Caudate nucleus (tissue), 63 donors: ENCODE measurements at places on chromosomes 11 and 22.

DNA sequence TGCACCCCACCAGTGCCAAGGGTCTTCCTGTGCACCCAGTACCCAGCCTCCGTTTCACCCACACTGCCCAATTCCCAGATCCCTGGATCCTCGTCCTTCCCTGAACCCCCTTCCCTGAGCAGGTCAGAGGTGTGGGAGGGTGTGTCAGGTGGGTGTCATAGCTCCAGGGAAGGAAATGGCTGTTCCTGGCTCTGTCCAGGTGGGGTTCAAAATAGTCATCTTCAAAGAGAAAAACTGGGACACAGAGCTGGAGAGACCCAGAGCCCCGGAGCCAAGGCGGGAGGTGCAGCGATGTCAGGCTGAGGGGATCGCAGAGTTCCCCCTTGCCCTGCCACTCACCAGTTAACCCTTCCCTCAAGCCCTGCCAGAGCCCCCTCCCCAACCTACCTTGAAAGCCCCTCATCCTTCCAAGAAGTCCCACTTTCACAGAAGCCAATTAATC, 698 bp downstream of the C1QTNF4 start:
- DNase-seq = no peak

DNA sequence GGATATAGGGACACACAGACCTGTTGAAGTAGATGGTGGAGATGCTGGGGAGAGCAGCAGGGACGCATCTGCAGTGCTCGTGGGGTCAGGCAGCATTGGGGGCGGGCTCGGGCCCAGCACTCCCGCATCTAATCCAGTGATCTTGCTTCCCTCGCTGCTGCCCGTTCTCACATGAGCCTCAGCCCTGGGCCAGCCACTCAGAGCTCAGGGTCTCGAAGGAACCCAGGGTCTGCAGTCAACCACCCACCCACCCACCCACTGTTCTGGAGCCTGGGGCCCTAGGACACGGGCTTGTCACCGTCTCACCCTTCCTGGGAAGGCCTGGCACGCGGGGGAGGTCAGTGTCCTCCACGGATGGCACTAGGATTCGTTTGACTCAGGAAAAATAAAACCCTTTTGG, 406.0 kb downstream of the TBC1D22A start:
- no peak for DNase-seq

DNA sequence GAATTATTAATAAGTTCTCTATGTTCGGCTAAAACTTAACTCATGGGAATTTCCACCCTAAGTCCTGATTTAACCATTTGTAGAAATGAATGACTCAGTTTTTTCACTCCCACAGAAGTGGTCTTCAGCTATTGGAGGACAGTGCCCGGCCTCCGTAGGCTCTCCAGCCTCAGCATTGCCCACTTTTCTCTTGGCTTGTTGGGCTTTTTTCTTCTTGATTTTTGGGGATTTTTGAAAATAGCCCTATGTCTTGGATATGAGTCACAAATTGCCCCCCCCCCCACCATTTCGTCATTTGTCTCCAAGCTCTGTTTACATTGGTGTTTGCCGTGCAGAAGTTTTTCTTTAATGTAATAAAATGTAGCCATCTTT, 66.7 kb downstream of the PACS1 start:
- DNase-seq = no peak

DNA sequence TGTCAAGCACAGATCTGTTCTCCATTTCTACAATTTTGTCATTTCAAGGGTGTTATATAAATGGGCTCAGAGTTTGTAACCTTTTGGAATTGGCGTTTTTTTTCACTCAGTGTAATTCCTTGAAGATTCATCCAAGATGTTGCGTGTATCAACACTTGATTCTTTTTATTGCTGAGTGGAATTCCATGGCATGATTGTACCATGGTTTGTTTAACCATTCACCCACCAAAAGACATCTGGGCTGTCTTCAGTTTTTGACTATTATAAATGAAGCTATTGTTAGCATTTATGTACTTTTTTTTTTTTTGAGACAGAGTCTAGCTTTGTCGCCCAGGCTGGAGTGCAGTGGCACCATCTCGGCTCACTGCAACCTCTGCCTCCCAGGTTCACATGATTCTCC, 2.9 kb downstream of the OOSP1 start:
- DNase-seq = no peak

GRCh38 chr22:45120931-45121330, 42.8 kb upstream of the NUP50 start:
- DNase-seq = no peak

GRCh38 chr11:64906314-64906635, 10.7 kb downstream of the ATG2A start:
- no peak for DNase-seq

GRCh38 chr11:122215244-122215992, 99.4 kb upstream of the BLID start:
- peak; percentile 50 for DNase-seq

DNA sequence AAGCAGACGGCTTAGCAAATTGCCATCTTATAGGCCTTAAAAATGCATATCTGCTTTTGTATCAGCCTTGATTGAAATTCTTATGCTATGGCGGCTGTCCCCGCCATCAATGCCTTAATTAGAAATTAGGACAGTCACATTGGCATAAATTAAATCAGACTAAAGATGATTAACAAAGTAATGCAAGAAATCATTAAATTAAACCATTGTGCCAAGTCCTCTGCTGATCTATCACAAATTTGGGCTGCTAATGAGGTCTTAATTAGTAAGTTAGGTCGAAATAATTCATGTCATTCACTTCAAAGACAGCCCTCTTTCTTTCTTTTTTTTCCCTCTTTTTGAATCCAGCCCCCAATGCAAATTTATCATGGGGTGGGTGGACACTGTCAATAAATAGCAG, 159.3 kb downstream of the MIAT start:
- no peak for DNase-seq

- DNase-seq = no peak
Observed at GRCh38 chr11:28384418-28384817, 276.2 kb downstream of the METTL15 start.

- no peak for DNase-seq
Observed at GRCh38 chr11:64500176-64501013, 90.6 kb upstream of the SLC22A12 start.

- DNase-seq = no peak
Observed at GRCh38 chr11:858762-859339, 16.2 kb downstream of the TSPAN4 start.

- DNase-seq = no peak
Observed at GRCh38 chr22:44642096-44642644, 59.8 kb upstream of the PRR5 start.

DNA sequence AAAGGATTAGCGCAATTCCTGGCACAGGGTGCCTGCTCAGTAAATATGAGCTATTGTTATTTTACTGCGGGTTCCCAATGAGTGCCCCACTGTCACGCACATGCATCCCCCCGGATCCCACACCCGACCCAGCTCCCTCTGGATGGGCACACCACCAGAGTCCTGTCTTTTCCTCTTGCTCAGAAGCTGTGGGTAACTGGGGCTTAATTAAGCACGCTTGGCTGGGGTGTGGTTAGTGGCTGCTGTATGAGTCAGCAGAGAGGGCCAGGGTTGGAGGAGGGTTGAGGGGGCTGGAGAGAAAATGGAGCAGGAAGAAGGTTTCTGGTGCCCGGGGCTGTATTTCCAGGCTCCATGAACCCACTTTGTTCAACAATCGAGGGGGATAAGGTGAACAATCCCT, 30.3 kb upstream of the NECTIN1 start:
- DNase-seq = no peak

- DNase-seq = no peak
Observed at GRCh38 chr22:17103351-17103750, 17.8 kb downstream of the TMEM121B start.

DNA sequence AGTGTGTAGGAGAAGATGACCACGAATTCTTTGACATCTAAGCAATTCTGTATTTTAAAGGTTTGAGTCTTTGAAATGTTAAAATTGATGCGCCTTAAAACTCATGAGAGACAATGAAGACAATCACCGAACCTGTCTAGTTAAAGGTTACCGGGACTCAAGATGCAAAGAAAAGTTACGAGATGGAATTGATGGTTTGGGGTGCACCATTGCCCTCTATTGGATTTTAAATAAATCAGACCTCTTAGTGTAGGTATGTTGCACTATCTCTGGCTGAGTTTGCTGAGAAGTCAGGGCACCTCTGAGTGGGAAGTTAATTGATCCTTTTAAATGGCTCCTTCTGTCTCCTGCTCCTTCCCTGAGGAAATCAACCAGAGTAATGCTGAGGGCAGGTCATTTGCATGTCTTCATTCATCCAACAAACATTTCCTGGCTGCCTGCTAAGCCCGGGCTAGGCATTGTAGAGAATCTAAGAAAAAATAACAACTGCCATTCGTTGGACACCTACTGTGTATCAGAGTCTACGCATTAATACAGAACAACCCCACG, 19.4 kb upstream of the TMA7B start:
- DNase-seq = peak; percentile 21

DNA sequence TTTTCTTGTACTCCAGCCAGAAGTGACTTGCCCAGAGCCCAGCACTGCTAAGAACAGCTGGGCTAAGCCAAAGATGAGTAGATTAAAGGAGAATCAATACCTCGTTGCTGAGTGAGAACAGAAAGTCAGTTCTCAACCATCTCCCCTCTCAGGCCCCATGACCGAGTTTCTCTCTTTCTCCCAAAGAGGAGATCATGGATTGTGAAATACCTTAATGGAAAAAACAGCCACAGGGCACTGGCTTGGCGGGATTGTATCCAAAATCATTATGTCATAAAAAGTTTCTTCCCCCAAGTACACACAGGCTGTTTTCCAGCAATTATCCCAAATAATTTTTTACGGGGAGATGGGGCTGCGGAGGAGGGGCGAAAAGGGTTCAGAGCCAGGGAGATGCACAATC, 111.8 kb upstream of the TMEM45B start:
- no peak for DNase-seq

DNA sequence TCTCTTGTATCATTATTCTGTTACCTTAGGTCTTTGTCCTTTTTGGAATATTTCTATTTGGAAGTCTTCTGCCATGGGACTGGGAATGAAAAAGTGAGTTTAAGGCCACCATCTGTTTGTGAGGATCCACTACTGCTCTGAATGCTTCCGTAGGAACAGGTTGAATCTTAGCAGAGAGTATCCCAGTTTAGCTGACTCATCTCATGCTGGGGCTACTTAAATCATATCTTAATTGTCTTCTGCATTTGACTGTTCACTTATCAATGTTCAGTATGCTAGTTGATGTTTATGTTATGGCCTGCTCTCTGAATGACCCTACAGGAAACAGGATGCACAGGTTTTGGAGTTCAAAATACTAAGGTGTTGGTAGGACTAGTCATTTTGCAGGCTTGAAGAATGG, 1.4 kb upstream of the OR52I2 start:
- DNase-seq = no peak

- DNase-seq = no peak
Observed at GRCh38 chr11:45180848-45181192, 34.4 kb downstream of the PRDM11 start.

GRCh38 chr11:62505440-62506091, 41.0 kb downstream of the AHNAK start:
- no peak for DNase-seq

GRCh38 chr11:32216749-32217148, 125.9 kb downstream of the RCN1 start:
- DNase-seq = no peak

DNA sequence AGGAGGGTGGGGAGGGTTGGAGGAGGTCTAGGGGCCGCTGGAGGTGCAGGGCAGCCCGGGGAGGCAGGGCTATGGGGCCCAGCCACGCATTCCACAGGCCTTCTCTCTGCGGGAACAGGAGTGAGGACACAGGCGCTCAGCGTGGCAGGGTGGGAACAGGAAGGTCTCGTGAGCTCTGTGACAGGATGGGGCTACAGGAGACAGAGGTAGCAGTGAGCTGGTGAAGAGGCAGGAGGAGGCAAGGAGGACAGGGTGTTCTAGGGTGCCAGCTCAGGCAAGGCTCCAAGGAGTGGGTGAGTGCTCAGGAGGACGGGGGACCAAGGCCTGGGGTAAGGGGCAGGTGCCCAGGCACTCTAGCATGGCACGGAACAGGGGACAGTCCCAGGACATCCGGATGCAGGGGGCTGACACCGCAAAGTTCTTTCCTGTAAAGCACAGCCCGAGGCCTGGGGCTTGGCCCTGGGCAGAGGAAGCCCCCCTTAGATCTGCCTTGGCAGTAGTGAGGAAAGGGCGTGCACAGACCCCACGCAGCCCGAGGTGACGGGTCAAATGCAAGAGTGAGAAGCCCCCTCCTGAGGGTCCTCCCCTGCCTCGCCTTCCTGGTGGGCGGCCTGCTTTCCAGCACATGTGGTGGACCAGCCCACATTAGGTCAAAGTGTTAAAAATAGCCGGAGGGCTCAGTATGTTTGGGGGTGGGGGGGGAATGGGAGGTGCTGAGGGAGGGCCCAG, 4.7 kb upstream of the NEAT1 start:
- no peak for DNase-seq

- DNase-seq = no peak
Observed at GRCh38 chr11:2540223-2540991, 95.6 kb downstream of the KCNQ1 start.

- no peak for DNase-seq
Observed at GRCh38 chr11:24965748-24966147, 468.9 kb downstream of the LUZP2 start.

DNA sequence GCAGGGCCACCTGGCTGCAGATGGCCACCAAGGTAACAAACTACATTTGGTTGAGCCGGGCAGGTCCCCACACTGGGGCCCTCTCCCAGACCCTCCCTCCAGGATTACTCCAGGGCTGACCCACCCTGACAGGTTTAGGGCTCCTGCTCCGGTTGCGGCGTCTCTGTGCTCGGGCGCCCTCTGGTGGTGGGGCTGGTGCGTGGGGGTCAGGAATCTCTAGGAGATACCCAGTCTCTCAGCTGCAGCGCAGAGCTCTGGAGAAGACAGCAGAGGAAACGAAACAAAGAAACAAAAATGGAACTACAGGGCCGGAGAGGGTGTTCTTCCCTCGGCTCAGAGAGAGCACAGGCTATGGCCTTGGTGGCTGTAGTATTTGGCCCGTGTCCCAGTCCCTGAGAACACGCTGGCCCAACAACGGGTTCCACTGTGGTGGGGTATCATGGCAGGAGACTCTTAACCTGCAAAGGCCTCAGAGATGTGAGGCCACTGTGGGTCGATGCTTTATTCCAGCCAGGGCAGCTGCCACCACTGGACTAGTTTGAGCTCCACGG, 2.4 kb downstream of the C11orf96 start:
- DNase-seq = peak; percentile 23

- DNase-seq = no peak
Observed at GRCh38 chr22:49734882-49735281, 92.8 kb downstream of the BRD1 start.

- no peak for DNase-seq
Observed at GRCh38 chr11:47566149-47566698, 825 bp downstream of the PTPMT1 start.

GRCh38 chr11:31805037-31805628, 6.0 kb downstream of the PAX6 start:
- no peak for DNase-seq

GRCh38 chr11:132114185-132114584, 743.8 kb downstream of the NTM start:
- no peak for DNase-seq

DNA sequence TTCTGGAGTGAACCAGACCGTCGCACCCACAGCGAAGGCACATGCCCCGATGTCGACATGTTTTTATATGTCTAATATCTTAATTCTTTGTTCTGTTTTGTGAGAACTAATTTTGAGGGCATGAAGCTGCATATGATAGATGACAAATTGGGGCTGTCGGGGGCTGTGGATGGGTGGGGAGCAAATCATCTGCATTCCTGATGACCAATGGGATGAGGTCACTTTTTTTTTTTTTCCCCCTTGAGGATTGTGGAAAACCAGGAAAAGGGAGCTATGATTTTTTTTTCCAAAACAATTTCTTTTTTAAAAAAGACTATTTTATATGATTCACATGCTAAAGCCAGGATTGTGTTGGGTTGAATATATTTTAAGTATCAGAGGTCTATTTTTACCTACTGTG, 49.2 kb upstream of the OR4B1 start:
- no peak for DNase-seq

GRCh38 chr22:46091277-46091977, 58.9 kb upstream of the PPARA start:
- no peak for DNase-seq
